ENCODE measurements at places on chromosomes 11 and 22. TPM values are rescaled to one million over a fixed set of nuclear protein-coding genes. Genes with fewer than 3 reads are reported as not detected.

The EFCAB6 gene
- 4.0 TPM for total RNA-seq

The OSM gene
- 7.3 TPM for total RNA-seq

The DCHS1 gene
- 23.7 TPM for total RNA-seq

The ANKK1 gene
- total RNA-seq = not detected

The BRSK2 gene
- total RNA-seq = not detected

The NPTXR gene
- 2.4 TPM for total RNA-seq

The OR2AT4 gene
- total RNA-seq = not detected

The TRIM34 gene
- total RNA-seq = 4.1 TPM

The OR51G1 gene
- not detected for total RNA-seq

The PHF5A gene
- total RNA-seq = 17.3 TPM

The SIK2 gene
- total RNA-seq = 75.8 TPM

The GNAZ gene
- 8.8 TPM for total RNA-seq

The BTG4 gene
- total RNA-seq = not detected

The SIDT2 gene
- total RNA-seq = 99.9 TPM

The FIBIN gene
- total RNA-seq = 101 TPM

The MMP7 gene
- 99.8 TPM for total RNA-seq

The OAF gene
- 39.4 TPM for total RNA-seq

The CNTF gene
- total RNA-seq = 1.5 TPM

The MS4A1 gene
- total RNA-seq = 2.4 TPM

The PRRG4 gene
- total RNA-seq = 2.2 TPM

The SMIM35 gene
- not detected for total RNA-seq

The TST gene
- total RNA-seq = 141 TPM

The UPK3A gene
- total RNA-seq = not detected

The ADAMTS8 gene
- 0.17 TPM for total RNA-seq

The OR6T1 gene
- not detected for total RNA-seq

The OR5D14 gene
- total RNA-seq = not detected

The MMP13 gene
- total RNA-seq = not detected

The PKP3 gene
- 0.88 TPM for total RNA-seq

The TSPAN18 gene
- total RNA-seq = 0.34 TPM

The RPL3 gene
- 1,287 TPM for total RNA-seq

The RIN1 gene
- 3.7 TPM for total RNA-seq

The KCNA4 gene
- total RNA-seq = 5.5 TPM

The ARHGEF17 gene
- total RNA-seq = 30.0 TPM

The SMPD1 gene
- total RNA-seq = 26.2 TPM

The PNPLA3 gene
- 2.6 TPM for total RNA-seq

The OR5L1 gene
- not detected for total RNA-seq

The POLA2 gene
- total RNA-seq = 2.6 TPM

The ANO5 gene
- 3.3 TPM for total RNA-seq

The C22orf31 gene
- total RNA-seq = not detected

The LGALS1 gene
- total RNA-seq = 2,452 TPM

The MS4A15 gene
- total RNA-seq = not detected

The CHADL gene
- 0.85 TPM for total RNA-seq

The SOX10 gene
- total RNA-seq = 0.19 TPM

The INTS4 gene
- total RNA-seq = 30.3 TPM

The FGF19 gene
- total RNA-seq = not detected

The PANX3 gene
- not detected for total RNA-seq

The MS4A12 gene
- total RNA-seq = not detected

The OR2AG1 gene
- not detected for total RNA-seq

The SEPTIN5 gene
- 4.1 TPM for total RNA-seq

The LRRC4C gene
- total RNA-seq = 1.3 TPM

The HBE1 gene
- total RNA-seq = not detected

The MTMR2 gene
- 36.5 TPM for total RNA-seq

The CPT1B gene
- 12.6 TPM for total RNA-seq
